Thymus (tissue), 14 donors: ENCODE measurements at places on chromosomes 5 and 9.

- DNase-seq: no peak
These were observed 304.7 kb downstream of the KIAA0825 start for GRCh38 chr5:94313696-94314095.

GRCh38 chr5:179439181-179439985, 94.1 kb upstream of the ADAMTS2 start:
- no peak for DNase-seq

DNA sequence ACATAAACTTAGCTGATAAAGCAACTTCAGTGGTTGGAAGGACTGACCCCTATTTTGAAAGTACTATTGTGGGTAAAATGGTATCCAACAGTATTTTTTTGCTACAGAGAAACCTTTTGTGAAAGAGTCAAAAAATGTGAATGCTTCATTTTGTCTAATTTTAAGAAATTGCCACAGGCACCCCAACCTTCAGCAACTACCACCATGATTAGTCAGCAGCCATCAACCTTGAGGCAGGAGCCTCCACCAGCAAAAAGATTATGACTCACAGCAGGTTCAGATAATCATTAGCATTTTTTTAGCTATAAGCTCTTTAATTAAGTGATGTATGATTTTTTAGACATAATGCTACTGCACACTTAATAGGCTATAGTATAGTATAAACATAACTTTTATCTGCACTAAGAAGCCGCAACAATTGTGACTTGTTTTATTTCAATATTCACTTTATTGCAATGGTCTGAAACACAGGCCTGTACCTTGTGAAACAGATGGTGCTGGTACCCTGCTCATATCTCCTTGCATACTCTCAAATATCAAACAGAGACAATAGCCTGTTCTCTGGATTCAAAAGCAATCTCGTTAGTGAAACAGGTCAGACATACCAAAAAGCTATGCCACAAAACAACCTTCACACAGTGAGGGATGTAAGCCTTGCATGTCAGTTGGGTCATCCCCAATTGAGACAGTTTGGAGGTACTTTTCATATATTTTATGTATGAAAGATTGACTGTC, 261.2 kb upstream of the FAM174A start:
- no peak for DNase-seq

DNA sequence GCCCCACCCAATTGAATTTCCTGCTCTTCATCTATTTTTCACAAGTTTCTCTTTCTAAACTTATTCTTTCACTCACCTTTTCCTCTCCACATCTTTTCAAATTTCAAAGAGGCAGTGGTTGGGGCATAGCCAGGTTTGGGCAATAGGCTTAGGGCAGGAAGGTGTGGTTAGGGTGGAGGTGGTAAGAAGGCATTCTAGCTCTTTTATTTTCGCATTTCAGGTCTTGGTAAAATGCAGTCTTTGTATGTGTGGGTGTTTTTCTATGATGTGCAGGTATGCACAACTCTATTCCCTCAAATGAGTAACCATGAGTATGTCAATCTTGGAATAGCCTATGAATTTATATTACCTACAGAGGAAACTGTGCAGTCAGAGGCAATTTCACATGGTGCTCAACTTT, 129.8 kb upstream of the IFNE start:
- DNase-seq: peak; percentile 15

GRCh38 chr5:138077064-138077696, 6.7 kb upstream of the WNT8A start:
- DNase-seq: peak; percentile 58

DNA sequence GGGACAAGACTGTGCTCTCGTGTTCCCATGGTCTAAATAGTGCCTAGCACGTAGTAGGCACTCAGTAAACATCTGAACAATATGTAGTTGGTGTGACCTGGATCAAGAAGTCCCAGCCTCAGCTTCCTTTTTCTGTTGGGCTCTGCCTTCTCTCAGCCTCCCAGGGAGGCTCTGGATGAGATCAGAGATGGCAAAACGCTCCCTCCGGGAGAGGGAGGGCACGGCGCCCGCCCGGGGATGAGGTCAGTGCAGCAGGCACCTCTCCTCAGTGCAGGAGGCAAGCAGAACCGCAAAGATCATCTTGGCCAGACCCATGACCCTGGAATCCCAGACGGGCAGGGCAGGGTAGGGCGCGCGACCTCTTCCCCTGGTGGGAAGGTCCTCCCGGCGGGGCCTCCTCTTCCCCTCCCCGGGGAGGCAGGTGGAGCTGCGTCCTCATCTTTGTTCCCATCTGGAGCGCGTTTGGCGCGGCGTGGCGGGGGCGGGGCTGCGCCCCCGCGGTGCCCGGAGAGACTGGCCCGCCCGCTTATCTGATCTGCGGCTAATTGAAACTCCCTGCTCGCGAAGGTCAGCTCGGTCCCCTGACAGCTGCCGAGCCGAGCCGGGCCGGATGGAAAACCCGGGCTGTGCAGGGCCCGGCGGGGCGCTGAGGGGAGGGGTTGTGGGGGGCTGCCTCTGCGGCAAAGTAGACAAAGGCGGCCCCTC, 60.9 kb downstream of the CXXC5 start:
- DNase-seq: no peak

GRCh38 chr5:122286541-122286940, 25.5 kb upstream of the SNCAIP start:
- no peak for DNase-seq

GRCh38 chr9:20659474-20659967, 24.5 kb upstream of the FOCAD start:
- DNase-seq: no peak

- DNase-seq: no peak
These were observed 34.6 kb upstream of the CPEB4 start for GRCh38 chr5:173853370-173854131.

DNA sequence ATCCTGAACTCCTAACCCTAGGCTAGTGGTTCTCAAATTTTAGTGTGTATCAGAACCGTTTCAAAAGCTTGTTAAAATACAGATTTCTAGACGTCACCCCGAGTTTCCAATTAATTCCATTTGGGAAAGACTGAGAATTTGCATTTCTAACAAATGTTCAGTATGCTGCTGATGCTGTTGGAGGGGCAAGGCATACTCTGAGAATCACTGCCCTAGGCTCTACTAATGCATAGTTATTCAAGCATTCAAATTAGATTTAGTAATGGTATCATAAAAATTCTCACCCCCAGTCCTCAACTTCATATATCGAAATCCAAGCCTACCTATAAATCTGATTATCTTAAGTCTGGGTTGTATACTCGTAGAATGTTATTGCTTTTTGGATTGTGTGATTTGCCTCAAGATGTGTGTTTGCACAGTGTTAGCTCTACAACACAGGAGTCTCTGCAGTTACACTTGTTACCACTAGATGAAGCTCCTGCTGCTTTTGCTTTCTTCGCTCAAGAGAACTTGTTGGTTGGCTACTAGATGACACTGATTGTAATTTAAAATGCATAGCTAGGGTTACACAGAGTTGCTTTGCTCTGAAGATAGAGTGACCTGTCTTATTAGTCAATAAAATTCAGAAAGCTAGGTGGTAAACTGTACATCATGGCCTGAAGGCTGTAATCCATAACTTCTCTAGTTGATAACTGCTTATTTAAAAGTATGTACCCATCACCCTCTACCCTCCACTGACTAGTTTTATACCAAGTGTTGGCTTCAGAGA, 7.5 kb upstream of the ERAP2 start:
- DNase-seq: peak; percentile 32

DNA sequence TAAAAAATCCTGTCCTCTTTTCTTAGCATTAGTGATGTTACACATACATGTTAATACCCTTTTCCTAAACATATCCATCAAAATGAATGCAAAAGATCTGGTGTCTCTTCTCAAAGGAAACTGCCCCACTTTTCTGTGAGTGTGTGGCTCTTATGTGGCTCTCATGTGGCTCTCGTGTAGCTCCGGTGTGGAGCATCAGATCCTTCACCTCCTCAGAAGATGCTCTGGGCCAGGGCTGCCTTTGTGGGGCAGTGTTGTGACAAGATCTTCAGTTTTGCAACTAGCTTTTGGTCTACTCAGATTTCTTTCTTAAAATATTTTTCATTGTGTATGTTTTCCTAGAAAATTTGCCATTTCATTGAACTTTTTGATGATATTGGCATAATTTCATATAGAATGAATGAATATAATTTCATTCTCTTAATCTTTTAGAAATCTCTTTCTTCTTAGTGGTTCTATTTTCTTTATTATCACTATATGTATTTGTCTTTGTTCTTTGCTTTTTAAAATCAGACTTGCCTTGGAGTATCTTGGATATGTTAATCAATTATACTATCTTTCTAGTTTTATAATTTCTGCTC, 19.4 kb downstream of the GARNL3 start:
- no peak for DNase-seq

GRCh38 chr9:14346811-14347405, 33.0 kb upstream of the NFIB start:
- no peak for DNase-seq

- no peak for DNase-seq
These were observed 42.9 kb downstream of the TRIP13 start for GRCh38 chr5:935510-936084.

DNA sequence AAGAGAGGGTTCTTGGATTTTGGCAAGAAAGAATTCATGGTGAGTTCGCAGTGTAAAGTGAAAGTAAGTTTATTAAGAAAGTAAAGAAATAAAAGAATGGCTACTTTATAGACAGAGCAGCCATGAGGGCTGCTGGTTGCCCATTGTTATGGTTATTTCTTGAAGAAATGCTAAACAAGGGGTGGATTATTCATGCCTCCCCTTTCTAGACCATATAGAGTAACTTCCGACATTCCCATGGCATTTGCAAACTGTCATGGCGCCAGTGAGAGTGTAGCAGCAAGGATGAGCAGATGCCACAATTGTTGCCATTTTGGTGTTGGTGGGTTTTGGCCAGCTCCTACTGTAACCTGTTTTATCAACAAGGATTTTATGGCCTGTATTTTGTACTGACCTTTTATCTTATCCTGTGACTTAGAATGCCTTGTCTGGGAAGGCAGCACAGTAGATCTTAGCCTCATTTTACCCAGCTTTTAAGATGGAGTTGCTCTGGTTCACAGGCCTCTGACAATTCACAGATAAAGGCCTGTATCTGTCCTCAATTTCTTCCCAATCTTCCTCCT, 1026.1 kb upstream of the DMAC1 start:
- no peak for DNase-seq

GRCh38 chr5:69359699-69360098, 9.6 kb downstream of the AK6 start:
- DNase-seq: no peak

GRCh38 chr5:86644843-86645242, 27.1 kb downstream of the COX7C start:
- no peak for DNase-seq

GRCh38 chr5:179554981-179555380, 4.6 kb downstream of the RUFY1 start:
- no peak for DNase-seq

- no peak for DNase-seq
These were observed 46.3 kb downstream of the MAST4 start for GRCh38 chr5:66642538-66642937.

- no peak for DNase-seq
These were observed 17.5 kb upstream of the INSYN2B start for GRCh38 chr5:169997798-169998197.

DNA sequence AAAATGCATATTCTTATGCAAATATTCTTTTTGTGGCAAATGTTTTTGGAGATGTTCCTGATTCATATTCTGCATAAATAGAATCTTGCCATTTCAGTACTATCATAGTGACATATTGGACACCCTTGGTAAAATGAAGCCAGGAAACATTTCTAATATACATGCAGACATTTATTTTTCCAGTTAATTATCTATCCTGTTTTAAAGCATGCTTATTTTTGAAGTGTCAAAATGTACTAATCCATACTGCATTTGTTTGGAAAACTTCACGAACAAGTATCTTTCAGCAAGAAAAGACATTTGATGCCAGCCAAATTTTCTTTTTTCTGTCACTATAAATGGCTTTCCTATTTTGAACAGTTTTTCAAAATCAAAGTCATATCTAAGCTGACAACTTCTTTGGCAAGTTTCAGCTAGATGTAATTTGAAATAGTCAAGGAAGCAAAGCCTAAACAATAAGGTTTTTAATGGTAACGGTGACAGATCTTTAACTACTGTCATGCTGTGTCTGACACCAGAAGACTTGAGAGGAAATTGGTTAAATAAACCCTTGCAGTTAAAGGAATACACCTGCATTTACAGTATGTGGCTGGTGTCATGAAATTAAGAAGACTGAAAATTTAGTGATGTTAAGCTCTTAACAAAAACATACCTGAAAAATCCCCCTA, 284.3 kb downstream of the TLE1 start:
- no peak for DNase-seq

- no peak for DNase-seq
These were observed 210.1 kb downstream of the ZNF608 start for GRCh38 chr5:124536333-124536732.

- no peak for DNase-seq
These were observed 269.1 kb downstream of the EFNA5 start for GRCh38 chr5:107401470-107402122.

GRCh38 chr5:55920784-55921183, 69.6 kb downstream of the IL31RA start:
- DNase-seq: no peak

DNA sequence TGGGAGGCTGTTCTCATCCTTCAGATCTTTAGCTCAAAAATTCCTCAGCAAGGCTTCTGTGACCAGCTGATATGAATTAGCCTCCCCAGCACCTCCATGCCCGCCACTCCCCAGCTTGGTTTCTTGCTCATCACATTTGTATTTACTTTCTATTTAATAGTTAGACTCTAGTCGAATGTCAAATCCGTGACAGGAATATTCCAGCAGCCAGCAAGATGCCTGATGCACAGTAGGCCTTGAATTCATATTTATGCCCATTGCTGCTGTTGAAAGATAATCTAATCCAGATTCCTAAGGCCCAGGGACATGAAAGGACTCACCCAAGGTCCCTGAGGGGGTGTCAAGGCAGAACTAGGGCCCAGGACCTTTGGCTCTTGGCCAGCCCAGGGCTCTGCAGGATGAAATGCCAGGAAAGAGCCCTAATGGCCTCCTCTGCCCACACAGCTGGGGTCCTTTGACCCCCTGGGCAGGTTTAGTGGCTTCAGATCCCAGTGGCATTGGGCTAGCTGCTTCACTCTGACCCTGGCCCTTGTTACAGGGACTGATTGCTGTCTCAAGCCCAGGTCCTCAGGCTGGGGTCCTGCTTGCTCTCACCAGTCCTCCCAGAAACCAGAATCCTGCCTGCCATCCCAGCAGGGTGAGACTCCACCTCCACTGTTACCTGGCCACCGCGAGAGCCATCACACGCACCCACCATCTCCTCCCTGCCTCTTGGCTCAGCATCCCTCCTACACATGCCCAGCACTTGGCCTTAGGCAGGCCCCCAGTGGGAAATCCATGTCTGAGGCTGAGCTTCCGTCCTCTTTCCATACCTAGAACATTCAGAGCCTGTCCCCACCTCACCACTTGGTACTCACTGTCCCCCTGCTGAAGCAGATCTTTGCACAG, 7.3 kb downstream of the CSF1R start:
- DNase-seq: no peak
